CD4-positive, alpha-beta T cell treated with Interleukin-6 at 100 ng/mL for 8 hours (primary cell): ENCODE measurements at places on chromosomes 11 and 22.

GRCh38 chr11:59960502-59961381 lies 3.1 kb upstream of the OOSP4A start:
- DNase-seq = no peak

GRCh38 chr11:41323446-41323845 lies 136.0 kb downstream of the LRRC4C start:
- DNase-seq = no peak

DNA sequence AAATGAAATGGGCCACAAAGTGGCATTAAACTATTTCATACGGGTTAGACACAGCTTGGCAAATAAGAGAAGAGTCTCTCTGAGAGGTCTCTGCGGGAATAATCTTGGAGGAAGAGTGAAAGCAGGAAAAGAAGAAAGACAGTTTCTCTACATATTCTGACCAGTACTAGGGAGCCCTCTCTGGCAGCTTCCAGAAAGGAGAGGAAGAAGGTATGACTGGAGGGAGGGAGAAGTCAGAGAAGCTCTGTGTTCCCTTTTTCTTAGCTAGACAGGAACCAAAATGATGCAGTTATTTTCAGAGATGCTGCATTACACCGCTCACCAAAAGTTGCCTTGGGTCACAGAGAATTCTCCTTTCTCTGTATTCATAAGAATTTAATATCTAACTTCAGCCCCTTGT lies 382.1 kb downstream of the KCNA4 start:
- DNase-seq = no peak

GRCh38 chr22:44063462-44064371 lies 39.6 kb downstream of the PARVB start:
- no peak for DNase-seq

DNA sequence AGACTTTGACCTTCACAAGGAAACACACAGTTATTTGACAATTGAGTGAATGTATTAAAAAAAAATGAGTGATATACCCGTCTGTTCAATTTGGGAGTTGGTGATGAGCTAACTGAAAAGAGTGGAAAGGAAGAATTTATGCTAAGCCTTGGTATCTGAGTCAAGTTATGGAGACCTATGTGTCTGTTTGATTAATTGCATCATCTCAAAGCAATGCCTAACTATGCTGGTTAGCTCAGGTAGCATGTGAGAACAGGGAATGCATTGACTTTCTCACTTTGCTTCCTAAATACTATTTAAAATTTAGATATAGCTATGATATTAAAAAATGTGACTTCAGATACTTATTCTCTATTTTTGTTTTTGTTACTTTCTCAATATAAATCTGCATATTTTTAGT lies 110.5 kb downstream of the DDX10 start:
- DNase-seq = no peak

- DNase-seq = no peak
These were observed 258.9 kb downstream of the SWAP70 start for GRCh38 chr11:9922806-9923205.

DNA sequence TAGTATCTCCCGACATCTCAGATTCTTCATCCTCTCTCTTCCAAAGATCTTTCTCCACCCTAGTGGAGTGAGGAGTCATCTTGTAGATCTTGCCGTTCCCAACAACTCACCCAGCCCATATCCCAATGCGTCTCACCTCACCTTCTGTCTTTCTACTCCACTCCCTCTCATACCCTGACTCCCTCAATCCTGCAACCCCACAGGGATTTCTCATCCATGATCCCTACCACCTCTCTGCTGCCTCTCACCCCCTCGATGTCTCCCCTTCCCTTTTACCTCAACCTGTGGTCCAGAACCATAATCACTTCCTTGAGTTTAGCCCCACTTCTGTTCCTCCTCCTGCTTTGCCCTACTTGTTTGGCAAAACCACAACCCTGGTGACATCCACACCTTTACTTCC lies 41.7 kb downstream of the OTOG start:
- no peak for DNase-seq

- DNase-seq = no peak
These were observed 61.7 kb downstream of the ME3 start for GRCh38 chr11:86610559-86611341.

GRCh38 chr11:16312233-16312765 lies 44.0 kb downstream of the SOX6 start:
- no peak for DNase-seq

DNA sequence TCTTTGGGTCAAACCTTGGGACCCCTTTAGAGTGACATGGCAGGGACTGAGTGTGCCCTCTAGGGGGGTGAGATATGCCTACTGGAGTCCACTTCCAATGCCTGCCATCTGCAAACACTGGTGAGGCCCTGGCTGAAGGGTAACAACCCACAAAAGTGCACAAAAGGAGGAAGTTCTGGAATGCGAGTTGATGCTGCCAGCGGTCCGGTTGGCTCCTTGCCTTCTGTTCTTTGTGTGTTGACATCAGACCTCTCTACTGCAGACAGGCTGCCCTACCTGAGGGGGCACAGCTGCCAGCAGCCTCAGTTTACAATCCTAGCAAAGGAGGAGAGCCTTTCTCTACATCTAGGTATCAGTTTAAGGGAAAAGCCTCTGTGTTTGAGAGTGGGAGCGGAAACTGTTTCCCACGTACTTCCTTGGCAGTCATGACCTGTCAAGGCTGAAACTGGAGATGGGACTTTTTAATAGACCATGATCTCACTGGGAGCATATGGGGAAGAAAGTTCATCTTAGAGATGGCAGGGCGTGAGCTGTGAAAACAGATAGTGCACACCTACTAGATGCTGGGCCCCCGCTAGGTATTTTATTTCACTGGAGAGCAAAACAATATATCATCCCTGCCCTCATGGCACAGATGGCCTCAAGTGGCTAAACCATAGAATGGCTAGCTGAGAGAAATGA lies 27.2 kb downstream of the BMAL1 start:
- DNase-seq = no peak

GRCh38 chr11:37830529-37830928 lies 1232.5 kb upstream of the RAG2 start:
- no peak for DNase-seq

GRCh38 chr22:36546092-36546804 lies 17.3 kb upstream of the EIF3D start:
- no peak for DNase-seq

- DNase-seq = no peak
These were observed 120.9 kb downstream of the ST3GAL4 start for GRCh38 chr11:126476266-126476924.

DNA sequence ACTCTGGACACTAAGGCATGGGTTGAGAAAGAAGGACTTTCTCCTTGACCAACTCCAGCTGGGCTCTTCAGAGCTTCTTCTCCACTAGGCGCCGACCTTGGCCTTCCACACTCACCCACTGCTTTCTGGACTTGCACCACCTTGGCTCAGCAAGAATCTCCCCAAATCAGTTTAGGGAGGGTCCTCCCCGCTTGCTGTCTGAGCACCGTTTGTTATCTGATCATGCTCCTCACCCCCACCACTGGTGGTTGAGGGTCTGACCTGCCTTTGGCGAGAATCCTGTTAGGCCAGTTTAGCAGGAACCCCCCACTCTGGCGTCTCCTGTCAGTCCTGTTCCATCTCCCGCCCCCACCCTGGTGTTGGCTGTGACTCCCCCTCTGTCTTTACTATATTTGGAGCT lies 10.4 kb downstream of the APOL2 start:
- DNase-seq = no peak

DNA sequence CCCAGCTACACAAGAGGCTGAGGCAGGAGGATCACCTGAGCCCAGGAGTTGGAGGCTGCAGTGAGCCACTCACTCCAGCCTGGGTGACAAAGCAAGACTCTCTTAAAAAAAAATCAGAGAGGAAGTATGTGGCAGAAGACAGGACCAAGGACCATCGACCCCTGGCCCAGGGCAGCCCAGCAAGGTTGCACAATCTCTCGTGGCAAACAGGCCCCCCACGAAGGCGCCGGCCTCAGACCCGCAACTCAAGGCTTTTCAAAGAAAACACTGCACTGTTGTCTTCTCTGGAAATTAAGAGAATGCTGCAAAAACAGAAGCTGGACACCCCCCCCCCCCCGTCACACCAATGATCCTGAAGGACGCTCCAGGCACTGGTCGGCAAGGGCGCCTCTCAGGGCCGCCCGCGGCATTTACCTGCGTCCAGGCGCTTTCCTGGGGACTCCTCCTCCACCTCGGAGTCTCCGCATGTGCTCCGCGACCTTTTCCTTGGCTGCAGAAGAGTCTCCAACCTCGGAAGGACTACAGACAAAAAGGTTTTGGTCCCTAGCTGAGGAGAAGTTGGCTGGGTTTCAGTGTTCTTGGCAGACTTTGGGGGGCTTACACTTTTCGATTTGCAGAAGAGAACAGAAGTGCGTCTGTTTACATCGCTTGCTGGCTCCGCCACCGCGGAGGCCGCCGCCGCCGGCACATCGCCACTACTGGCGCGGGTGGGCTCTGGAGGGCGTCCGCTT lies 40.5 kb downstream of the BRD1 start:
- no peak for DNase-seq

DNA sequence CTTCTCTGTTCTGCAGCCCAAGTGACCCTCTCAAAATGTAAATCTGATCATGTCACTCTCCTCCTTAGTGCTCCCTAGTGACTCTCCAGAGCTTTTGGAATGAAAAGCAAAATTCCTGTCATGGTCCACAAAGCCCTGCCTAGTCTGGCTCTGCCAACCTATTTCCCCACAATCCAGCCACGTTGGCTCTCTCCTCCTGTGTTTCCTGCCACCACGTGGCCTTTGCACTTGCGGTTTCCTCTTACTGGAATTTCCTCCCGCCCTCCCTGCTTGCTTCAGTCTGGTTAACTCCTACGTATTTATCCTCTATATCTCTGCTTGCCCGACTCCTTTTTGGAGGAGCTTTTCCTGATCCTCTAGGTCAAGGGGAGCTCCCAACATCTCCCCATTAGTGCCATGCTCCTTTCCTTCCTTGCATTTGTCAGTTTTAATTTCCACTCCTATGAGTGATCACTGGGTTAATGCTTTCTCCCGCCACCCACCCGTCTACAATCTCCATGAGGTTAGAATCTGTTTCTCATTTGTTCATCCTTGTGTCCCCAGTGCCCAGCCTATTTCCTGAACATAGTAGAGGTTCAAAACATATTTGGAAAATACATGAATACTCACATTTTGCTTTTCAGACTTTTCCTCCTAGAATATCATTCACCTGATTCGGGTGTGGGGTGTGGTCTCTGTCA lies 11.5 kb downstream of the NNMT start:
- DNase-seq = no peak

DNA sequence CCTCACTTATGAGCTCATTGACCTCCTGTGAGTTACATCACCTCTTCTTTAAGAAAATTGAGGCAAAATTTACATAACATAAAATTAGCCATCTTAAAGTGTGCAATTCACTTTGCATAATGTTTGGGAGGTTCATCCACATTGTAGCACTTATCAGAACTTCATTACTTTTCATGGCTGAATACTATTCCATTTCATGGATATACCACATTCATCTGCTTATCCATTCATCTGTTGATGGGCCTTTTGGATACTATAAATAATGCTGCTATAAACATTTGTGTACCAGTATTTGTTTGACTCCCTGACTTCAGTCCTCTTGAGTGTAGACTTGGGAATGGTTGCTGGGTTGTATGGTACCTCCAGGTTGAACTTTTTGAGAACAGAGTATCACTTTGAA lies 103.4 kb downstream of the TP53I11 start:
- DNase-seq = no peak

GRCh38 chr11:94455861-94456260 lies 37.8 kb downstream of the MRE11 start:
- DNase-seq = no peak

- DNase-seq = peak; percentile 5
These were observed 11.9 kb downstream of the CRTAM start for GRCh38 chr11:122850076-122850631.

DNA sequence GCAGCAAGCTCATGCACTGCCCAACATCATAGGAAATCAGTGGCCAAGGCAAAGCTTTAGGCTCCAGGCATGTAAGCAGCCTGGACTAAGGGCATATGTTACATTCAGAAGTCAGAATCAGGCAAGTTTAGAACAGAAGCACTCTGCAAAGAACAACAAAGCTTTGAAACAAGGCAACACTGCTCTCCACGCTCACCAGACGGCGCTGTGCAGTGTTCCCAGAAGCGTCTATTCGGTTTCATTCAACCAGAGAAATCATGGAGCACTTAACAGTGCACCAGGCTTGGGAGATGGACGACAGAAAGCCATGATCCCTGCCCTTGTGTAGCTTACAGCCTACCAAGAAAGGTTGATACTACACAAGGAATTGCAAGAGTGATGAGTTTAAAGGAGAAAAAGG lies 555.8 kb downstream of the BUD13 start:
- DNase-seq = no peak

- DNase-seq = no peak
These were observed 132.6 kb downstream of the TBC1D22A start for GRCh38 chr22:46894851-46895640.

DNA sequence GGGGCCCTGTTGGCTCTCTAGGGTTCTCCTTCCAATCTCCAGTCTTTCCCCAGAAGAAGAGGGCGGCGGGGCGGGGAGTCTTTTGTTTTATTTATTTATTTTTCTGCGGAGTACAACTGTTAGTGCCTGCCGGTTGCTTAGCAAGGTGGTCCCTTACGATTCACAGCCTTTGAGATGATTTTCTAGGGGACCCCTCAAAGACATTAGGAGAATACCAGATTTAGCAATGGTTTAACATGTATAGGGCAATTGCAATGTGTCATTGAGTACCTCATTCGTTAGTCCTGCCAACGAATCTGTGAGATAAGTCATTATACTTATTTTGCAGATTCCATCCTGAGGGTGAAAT lies 307 bp upstream of the MRPL16 start:
- DNase-seq = no peak

DNA sequence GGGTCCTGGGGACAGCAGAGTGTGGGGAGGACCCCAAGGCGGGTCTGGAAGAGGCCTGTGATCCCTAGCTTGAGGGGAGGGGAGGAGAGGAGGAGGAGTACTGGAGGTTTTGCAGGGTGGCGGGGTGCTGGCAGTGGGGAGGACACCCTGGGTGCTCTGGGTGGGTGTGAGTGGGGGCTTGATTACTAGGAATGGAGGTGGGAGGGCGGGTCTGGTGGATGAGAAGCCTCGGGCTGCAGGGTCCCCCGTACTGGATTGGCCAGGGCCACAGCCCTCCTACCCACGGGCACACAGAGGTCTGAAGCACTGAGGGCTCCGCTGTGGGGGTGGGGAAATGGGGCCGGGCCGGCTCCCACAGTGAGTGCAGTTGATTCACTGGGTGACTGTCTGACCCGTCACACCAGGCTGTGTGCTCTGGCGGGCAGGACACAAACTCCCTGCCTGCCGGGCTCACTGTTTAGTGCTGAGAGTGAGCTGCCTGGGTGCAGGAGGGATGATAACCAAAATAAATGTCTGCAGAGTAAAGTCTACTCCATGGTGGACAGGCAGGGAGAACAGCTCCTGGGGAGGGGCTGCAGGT lies 114.2 kb downstream of the CACNA1I start:
- DNase-seq = no peak

GRCh38 chr11:106961518-106961917 lies 56.8 kb downstream of the GUCY1A2 start:
- no peak for DNase-seq

- DNase-seq = no peak
These were observed 370.1 kb upstream of the ARHGAP42 start for GRCh38 chr11:100316952-100317351.

- DNase-seq = no peak
These were observed 17.9 kb downstream of the ARHGEF12 start for GRCh38 chr11:120354068-120354467.

GRCh38 chr22:43434275-43434927 lies 22.6 kb downstream of the MPPED1 start:
- no peak for DNase-seq
